NCI-H1092 treated with DMSO at 0.1 percent for 48 hours (cell line): ENCODE measurements at places on chromosomes 6 and 20.

GRCh38 chr6:140427842-140428241, 1053.4 kb upstream of the CITED2 start:
- DNase-seq = no peak

- no peak for DNase-seq
These were observed 66.6 kb upstream of the ADGRF4 start for GRCh38 chr6:47631797-47632196.

GRCh38 chr6:157647261-157647915, 175.7 kb upstream of the SNX9 start:
- no peak for DNase-seq

DNA sequence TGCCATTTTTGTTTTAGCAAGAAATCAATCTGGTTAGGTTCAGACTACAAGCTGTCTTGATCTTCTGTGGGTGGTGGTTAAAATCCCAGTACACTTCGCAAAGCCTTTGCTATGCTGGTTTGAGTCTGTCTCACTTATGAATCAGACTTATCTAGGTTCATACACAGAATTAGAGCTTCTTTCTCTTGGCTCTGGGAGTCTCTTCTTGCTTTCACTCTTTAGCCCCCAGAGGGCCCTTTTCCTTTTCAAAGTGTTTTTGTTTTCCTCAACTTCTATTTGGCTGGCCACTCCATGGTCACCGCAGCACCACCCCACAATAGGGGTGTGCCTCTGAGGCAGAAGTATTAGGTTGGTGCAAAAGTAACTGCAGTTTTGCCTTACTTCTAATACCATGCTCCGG, 21.3 kb downstream of the ECI2 start:
- DNase-seq = no peak

DNA sequence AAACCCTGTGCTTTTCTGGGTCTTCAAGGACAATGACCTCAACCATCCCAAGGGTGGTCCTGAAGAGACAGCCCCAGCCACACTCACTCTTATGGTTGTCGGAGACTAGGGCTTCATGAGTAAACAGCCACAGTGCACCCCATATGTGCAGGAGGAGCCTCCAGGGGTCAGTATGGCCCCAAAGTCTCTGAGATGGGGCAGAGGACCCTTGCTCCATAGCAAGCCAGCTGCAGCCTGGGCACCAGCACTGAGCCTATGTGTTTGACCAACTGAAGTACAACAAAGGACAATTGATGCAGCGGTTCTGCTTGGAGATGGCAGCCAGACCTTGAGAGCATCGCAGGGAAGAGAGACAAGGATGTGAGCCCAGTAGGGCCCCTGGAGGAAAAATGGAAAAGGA, 112.2 kb downstream of the LRFN2 start:
- DNase-seq = no peak

- DNase-seq = no peak
These were observed 2.3 kb downstream of the GNAS start for GRCh38 chr20:58854638-58855471.

GRCh38 chr6:66948106-66948505, 1241.1 kb upstream of the EYS start:
- no peak for DNase-seq

DNA sequence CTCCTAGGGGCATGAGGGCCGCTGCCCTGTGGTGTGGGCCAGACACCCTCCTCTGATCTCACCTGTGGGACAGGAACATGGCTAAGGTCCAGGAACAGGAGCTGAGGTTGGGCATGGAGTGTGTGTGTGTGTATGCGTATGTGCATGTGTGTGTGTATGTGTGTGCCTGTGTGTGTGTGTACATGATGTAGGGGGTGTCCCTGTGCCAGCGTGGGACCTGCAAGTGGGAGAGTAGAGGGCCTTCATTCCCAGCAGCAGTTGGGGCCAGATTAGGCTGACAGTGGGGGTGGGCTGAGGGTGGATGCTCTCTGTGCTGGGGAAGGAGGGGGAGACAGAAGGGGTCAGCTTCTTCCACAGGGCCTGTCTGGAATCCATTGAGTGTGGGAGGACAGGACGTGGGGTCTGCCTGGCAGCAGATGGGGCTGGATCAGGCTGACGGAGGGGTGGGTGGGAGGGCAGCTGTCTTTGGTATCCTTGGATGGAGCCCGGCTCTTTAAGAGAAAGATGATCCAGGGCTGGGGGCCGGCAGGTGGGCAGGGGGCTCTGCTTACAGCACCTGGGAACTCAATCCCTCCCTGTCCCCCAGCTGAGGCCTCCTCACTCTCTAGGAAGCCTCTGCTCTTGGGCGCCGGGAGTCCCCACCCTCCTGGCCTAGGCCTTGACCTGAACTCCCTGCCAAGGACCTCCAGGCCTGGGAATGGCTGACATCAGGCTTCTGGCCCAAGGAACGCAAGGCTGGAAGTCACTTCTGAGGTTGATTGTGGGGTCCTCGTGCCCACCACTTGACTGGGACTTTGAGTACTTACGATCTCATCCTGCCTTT, 44.0 kb downstream of the SPDEF start:
- no peak for DNase-seq

DNA sequence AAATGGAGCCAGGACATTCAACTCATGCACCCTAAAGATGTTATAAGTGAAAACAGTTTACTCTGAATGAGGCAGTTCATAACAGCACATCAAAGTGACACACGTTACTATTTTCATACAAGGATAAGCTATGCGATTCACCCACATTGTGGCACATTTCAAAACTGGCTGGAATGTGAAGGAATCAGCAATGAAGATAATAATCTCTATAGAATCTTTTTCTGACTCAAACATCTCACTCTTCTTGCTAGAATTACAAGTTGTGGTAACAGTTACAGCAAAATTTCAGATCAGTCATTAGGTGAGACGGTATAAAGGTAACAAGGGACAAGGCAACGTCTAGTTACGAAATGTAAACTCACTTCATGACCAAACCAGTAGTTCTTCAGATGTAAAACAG, 17.5 kb downstream of the TMEM244 start:
- DNase-seq = no peak

DNA sequence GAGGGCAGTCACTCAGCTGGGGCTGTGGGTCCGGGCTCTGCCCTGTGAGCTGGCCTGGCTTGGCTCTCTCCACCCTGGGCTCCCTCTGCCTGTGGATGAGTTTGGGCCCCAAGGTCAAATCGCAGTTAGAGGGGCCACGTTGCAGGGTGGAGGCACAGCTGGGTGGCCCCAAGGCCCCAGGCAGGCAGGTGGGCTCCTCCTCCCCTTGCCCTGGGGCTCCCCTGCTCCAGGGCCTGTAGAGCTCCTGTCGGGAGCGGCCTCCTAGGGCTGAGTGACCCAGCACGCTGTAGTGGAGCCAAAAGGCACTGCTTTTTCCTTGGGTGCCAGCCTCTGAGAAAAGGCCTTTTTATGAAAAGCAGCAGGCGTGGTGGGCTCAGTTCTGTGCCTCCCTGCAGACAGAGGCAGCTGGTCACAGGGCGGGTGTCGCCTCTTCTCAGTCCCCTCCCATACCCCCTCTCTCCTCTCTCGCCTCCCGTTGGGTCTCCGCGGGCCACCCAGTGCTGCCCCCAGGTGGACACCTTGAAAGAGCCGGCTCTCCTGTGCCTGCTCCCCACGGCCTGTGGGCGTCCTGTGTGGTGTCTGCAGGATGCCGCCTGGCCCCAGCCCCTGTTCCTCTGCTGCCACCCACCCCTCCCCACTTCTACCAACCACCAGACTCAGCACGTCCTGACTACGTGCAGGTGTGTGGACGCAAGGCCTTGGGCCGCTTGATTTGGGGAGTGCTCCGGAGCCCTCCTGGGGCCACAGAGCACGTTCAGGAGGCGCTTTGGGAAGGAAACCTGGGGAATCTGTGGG, 13.2 kb downstream of the SS18L1 start:
- DNase-seq = peak; percentile 14

DNA sequence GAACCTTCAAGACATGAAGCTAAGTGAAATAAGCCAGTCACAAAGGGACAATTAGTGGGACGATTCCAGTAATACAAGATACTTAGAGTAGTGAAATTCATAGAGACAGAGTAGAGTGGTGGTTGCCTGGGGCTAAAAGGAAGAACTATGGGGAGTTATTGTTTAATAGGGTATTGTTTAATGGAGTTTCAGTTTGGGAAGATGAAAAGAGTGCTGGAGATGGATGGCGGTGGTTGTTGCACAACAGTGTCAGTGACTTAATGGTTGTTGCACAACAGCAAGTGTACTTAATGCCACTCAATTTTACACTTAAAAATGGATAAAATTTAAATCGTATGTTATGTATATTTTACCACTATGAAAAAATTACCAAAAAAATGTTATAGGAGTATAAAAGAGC, 209.7 kb upstream of the TENT5A start:
- DNase-seq = no peak

DNA sequence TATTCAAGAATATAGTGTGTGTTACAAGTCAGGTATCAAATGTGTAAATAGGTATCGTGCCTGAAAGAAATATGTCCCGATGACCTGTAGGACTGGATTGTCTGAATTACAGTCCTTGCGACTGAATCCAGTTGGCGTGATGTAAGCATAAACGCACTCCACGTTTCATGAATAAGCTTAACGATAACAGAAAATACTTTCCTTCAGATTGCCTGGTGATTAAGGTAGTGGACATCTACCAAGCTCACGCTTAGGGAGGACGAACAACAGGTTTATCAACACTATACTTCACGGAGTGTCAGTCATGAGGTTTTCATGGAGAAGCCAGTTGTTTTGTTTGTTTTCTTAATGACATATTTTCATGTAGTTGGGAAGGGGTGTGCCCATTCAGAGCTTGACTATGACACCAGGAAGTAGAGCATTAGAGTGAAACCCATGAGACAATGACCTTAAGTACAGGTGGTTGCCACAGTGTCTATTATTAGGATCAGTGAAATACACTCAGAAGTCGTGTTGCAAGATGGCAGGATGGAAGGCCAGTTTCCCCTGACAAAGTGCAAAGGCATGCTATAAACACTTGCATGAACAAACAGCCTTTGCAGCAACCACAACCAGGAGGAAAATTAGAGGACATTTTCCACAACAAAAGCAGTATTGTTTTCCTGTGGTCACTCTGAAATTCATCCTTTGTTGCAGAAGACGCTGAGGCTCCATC, 305.8 kb upstream of the PRDM1 start:
- DNase-seq = no peak

DNA sequence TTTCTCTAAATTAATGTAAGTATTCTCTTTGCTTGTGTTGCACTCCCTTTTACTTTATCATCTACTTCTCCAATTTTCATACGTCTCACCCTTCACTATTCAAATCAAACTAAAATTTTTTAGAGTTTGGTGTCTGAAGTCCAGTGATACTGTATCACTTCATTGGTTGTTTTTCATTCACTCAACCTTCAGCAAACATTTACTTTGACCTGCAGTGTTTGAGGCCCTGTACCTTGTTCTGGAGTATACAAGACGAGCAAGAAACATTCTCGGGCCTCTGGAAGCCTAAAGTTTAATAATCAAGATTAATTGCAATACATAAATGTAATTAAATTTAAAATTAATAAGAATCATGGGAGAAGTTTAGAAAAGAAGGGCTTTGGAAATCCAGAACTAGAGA, 64.6 kb downstream of the SCAF8 start:
- no peak for DNase-seq

GRCh38 chr6:36373368-36374019, 14.0 kb downstream of the ETV7 start:
- DNase-seq = no peak

GRCh38 chr6:145028144-145028818, 707.0 kb downstream of the EPM2A start:
- DNase-seq = peak; percentile 3

DNA sequence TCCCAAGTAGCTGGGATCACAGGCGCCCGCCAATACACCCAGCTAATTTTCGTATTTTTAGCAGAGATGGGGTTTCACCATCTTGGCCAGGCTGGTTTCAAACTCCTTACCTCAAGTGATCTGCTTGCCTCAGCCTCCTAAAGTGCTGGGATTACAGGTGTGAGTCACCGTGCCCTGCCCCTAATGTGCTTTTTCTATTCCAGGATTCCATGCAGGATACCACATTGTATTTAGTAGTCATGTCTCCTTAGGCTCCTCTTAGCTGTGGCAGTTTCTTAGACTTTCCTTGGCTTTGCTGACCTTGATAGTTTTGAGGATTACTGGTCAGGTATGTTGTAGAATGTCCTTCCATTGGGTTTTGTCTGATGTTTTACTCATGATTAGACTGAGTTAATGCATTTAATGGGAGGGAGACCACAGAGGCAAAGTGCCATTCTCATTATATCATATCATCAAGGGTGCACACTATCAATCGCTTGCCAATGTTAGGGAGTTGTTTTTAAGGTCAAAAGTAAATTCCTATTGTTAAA, 39.6 kb upstream of the TNFAIP3 start:
- DNase-seq = no peak
